Activated naive CD8-positive, alpha-beta T cell treated with anti-CD3 and anti-CD28 coated beads, Interleukin-2, amount 50 U/mL, for 16 hours (primary cell): ENCODE measurements at places on chromosomes 4 and X.

GRCh38 chrX:154607370-154607769 lies 11.7 kb downstream of the CTAG1B start:
- DNase-seq: no peak

DNA sequence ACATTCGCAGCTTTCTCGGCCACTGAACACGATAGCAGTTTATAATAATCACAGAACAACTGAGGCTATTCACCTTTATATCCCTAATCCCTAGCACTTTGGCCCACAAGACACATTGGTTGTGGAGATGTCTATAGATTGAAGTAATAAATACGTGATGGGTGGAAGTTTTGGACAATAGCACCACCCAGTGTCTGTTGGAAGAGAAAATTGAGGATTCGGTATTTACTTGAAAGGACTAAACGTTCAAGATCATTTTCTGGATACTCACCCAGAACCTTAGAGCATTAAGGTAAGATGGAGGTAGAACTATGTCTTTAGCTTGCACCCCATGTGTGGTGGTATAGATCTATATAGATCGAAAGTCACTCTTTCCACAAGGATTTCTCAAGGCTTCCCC lies 787 bp upstream of the TMSB15A start:
- no peak for DNase-seq

GRCh38 chr4:99403380-99404184 lies 31.6 kb downstream of the ADH7 start:
- no peak for DNase-seq

GRCh38 chrX:41435708-41436107 lies 11.4 kb upstream of the NYX start:
- no peak for DNase-seq

DNA sequence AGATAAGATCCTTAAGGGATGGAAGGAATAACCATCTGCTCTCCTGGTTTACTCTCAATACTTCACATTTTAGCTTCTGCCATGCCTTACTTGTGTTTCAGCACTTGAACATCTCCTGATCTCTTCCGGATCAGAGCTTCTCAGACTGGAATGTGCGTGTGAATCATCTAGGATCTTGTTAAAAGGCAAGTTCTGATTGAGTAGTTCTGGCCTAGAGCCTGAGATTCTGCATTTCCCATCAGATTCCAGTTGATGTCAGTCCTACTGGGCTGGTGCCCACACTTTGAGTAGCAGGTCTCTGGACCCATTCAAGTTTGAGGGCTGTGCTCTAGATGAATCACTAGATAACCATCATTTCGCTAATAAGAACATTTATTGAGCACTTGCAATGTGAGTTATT lies 20.0 kb downstream of the NDP start:
- no peak for DNase-seq

DNA sequence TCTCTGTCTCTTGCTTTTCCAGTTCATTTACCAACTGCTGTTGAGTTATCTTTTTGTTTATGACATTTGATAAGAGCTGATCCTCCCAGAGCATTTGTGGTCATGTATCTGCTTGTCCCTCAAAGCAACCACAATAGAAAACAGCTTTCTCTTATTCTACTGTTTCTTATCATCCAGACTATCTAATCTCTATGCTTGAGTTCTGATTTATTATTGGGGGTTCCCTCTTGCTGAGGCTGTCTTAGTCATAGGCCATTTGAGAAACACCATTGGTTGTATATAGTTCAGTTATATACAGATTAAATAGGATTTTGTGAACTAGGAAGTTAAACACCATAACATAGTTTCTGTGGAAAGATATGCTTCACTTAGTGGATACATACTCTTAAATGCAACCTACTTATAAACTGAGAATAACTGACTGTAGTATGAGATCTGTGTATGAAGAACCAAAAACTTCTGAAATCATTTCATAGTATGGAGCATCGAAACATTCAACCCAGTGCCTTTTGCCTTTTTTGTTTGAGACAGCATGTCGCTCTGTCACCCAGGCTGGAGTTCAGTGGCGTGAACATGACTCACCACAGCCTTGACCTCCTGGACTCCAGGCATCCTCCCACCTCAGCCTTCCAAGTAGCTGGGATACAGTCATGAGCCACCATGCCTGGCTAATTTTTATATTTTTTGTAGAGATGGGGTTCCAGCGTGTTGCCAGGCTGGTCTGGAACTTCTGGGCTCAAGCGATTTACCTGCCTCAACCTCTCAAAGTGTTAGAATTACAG lies 75.8 kb downstream of the STIM2 start:
- no peak for DNase-seq

DNA sequence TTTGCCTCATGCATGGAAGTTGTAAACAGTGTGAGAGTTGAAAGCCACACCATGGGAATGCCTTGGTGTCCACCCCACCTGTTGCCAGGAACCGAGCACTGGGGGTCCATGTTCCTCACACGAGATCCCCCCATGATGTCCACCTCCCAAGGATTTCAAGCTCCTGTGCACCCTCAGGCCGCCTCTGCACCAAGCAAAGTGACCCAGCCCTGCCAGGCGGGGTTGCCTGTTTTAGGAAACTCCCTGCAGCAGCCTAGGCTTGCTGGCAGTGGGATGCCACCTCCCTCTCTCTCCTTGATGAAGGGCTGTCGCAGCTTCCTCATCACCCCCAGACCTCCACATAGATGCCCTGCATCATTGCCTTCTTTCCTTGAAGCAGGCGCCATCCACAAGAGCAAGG lies 82.8 kb downstream of the GPR143 start:
- no peak for DNase-seq

- DNase-seq: no peak
These were observed 194.9 kb upstream of the RPS6KA3 start for GRCh38 chrX:20461576-20461975.

DNA sequence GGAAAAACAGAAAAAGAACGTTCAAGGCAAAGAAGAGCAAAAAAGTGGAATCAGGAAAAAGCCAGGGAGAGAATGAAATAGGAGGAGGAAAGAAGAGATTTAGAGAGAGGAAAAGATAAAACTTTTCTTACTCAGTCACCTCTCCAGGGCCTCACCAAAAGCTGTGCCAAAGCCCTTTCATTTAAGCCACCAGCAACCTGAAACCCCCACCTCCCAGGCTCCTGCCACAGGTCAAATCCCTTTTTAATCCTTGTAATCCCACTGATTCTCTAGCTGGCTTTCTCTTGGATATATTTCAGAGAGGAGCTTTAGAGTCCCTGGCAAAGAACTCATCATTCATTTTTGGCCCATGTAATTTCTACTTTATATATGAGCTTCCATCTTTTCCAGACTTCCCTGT lies 25.7 kb upstream of the XIAP start:
- DNase-seq: no peak

- DNase-seq: no peak
These were observed 6.3 kb downstream of the C1QTNF7 start for GRCh38 chr4:15434091-15434490.

DNA sequence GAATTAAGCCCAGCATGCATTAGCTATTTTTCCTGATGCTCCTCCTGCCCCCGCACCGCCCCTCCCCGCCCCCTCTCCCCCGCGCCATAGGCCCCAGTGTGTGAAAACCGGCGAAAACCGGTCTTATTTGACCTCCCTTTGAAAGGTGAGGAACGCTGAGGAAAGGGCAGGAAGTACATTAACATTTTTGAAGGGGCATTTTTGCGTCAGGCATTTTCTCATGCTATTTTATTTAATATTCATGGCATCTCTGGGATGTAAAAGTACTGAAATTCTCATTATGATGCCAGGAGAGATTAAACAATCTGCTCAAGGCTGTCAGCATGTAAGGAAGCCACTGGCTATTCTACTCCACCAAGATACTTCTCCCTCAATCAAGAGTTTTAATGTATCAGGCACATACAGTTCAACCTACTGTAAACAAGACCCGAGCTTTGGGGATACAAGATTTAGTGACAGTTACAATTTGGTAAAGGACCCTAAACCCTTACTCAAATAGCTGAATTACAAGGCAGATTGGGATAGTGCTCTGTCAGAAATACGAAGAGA lies 1.2 kb upstream of the NMU start:
- no peak for DNase-seq

- no peak for DNase-seq
These were observed 65.0 kb upstream of the DDX60 start for GRCh38 chr4:168383510-168383909.

DNA sequence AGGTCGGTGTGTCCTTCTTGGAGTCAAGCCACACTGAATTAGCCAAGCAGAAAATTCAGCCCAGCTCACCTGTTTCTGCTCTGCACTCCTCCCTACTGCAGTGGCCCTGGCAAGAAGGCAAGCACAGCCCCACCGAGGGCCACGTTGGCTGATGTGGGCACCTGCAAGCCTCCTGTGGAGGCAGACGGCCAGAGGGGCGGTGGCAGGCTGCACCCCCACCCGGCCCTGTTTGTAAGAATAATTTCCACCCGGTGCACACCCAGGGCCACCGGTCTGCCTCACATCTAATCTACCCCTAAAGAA lies 18.8 kb downstream of the PPP2R2C start:
- DNase-seq: no peak

- DNase-seq: no peak
These were observed 81.2 kb downstream of the SHROOM3 start for GRCh38 chr4:76515975-76516843.

DNA sequence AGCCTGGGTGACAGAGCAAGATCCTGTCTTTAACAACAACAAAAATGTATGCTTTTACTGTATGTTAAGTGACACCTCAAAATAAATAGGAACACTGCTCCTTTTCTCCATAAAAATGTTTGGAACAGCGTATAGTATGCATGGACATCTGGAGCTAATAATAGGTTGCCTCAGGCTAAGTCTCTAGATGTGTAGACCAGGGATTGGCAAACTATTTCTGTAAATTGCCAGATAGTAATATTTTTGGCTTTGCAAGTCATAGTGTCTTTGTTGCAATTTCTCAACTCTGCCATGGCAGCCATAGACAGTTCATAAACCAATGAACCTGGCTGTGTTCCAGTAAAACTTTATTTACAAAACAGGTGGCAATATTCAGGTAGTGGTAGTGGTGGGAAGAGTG lies 76.6 kb upstream of the CBLL2 start:
- DNase-seq: no peak

DNA sequence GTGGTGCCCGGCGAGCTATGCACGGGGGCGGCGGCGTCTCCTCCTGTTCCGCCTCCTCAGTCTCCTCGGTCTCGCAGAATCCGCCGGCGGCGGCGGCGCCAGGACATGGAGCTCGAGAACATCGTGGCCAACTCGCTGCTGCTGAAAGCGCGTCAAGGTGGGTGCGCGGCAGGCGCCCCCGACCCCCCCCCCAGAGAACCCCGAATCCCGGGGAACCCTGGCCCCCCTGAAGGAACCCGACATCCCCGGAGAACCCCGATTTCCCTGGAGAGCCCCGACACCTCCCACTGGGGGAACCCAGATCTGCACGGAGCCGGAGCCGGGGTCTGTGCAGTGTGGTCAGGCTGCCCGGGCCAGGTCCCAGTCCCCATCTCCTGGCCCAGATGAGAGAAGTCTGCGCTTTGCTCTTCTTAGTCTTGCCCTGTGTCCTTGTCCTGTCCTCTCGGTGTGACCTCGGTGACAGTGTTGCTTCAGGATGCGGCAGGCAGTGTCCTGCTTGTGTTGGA lies 648 bp downstream of the GRK4 start:
- DNase-seq: no peak

DNA sequence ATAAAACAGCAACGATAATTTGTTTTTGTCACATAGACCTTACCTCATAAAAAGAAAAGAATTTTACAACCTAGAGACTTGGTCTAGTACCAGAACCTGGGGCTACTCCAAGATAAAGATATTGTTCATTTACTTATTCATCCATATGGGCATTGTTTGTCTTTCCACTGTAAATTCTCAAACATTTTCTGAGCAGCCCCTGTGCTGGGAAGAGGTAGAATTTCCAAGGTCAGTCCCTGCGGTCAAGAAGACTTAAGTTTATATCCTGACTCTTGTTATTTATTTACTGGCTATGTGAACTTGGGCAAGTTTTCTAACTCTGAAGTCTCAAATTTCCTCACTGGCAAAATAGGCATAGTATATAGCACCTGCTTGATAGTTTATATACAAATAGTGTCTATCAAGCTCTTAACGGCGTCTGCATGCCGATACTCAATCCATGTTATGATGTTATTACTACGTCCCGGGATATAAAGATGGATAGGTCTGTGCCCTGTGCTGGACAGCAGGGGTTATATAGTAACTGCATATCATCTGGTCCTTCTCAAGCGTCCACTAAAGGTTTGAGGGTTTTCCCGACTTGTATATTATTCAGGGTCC lies 222.1 kb upstream of the TAPT1 start:
- no peak for DNase-seq

DNA sequence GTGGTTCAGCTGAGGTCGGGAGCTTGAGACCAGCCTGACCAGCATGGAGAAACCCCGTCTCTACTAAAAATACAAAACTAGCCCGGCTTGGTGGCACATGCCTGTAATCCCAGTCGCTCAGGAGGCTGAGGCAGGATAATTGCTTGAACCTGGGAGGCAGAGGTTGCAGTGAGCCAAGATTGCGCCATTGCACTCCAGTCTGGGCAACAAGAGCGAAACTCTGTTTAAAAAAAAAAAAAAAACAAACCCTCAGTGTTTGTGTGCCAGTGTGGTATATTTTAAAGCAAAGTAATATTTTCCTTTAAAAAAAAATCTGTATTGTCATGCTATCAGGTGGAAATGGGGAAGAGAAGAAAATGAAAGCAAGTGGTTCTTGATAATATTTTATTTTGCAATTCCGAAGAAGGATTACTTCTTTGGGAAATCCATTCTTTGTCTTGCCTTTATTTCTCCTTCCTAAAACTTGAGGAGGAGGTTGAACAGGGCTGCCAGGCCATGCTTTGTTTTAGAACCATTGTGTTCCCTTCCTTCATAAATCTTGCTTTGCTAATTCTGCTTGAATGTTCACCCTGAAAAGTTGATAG lies 14.4 kb downstream of the ALG13 start:
- no peak for DNase-seq

GRCh38 chr4:77665381-77666069 lies 59.9 kb downstream of the CXCL13 start:
- DNase-seq: no peak

DNA sequence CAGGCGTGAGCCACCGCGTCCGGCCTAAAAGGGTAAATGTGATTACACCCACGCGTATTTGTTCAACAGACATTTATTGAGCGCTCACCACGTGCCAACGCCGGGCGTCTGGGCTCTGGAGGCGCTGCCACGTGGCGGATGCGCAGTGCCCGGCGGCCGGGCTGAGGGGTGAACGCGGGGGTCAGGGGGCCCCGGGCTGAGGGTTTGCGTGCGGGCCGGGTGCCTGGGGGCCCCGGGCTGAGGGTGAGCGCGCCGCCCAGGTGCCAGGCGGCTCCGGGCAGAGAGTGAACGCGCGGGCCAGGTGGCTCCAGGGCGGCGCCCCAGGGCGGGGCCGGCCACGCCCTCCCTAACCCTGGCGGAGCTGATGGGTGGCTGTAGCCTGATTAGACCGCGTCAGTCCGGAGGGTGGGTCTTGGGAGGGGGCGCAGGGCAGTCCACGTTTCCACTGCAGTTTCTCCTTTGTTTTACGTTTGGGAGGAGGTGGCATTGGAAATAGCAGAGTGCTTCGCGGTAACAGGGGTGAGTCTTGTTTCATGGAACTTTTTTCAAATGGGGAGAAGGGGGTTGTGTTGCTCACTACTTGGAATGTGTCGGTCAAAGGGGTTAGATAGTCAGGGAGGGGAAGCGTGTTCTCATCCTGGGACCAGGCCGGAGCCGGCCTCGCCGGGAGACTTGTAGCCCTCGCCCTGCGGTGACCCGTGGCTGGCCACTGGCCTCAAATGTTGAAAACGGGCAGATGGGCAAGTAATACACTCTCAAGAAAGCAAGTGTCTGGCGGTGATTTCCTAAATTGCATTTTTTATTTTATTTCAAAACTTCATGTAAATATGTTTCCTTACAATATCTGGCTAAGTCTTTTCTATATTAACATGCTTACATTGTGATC lies at the start of gene ZFP42:
TSS of gene ZFP42 (plus strand) at position 450 of the 886 bp plus-strand sequence. CDS start 7,037 bp downstream, outside the sequence.
- DNase-seq: no peak
